ENCODE measurements at places on chromosomes 6 and 20.

- H3K36me3 ChIP-seq = no peaks in the 10 kb centered on the region
- H3K4me1 ChIP-seq = no peaks in the 10 kb centered on the region
- no peak overlapping the region for H3K4me3 ChIP-seq
- no peaks in the 10 kb centered on the region for H3K27me3 ChIP-seq
Measured at GRCh38 chr20:16392346-16392745, 180.9 kb downstream of the KIF16B start.

GRCh38 chr6:99378636-99379035 is 15.4 kb downstream of the COQ3 start:
- H3K27ac ChIP-seq = no peak overlapping the region
- H3K36me3 ChIP-seq = no peaks in the 10 kb centered on the region
- DNase-seq = no peak
- H3K4me3 ChIP-seq = no peak overlapping the region
- H3K4me1 ChIP-seq = no peaks in the 10 kb centered on the region

DNA sequence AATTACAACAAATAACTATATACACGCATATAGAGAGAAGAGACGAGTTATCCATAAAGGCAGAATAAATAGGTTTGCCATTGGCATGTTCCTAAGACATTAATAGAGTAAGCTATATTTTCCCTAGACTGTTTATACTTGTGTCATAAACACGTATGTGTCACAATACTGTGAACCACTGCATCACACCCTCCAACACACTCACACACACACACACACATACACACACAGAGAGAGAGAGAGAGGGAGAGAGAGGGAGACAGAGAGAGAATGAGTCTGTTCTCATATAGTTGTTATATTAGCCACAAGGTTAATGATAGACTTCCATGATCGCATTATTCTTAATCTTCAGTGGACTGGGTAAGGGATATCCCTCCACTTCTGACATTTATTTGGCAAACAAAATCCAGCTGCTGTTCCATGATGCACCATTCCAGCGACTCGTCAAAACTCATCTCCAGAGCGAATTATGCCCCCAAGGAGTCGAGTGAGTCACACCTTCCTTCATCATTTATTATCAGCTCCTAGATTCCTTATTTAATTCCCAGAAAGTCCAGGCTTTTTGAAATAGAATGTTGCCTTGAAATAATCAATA is 82.8 kb upstream of the HIVEP1 start:
- no peaks in the 10 kb centered on the region for H3K36me3 ChIP-seq
- H3K4me3 ChIP-seq = no peak overlapping the region
- H3K27me3 ChIP-seq = no peaks in the 10 kb centered on the region
- H3K27ac ChIP-seq = no peak overlapping the region

DNA sequence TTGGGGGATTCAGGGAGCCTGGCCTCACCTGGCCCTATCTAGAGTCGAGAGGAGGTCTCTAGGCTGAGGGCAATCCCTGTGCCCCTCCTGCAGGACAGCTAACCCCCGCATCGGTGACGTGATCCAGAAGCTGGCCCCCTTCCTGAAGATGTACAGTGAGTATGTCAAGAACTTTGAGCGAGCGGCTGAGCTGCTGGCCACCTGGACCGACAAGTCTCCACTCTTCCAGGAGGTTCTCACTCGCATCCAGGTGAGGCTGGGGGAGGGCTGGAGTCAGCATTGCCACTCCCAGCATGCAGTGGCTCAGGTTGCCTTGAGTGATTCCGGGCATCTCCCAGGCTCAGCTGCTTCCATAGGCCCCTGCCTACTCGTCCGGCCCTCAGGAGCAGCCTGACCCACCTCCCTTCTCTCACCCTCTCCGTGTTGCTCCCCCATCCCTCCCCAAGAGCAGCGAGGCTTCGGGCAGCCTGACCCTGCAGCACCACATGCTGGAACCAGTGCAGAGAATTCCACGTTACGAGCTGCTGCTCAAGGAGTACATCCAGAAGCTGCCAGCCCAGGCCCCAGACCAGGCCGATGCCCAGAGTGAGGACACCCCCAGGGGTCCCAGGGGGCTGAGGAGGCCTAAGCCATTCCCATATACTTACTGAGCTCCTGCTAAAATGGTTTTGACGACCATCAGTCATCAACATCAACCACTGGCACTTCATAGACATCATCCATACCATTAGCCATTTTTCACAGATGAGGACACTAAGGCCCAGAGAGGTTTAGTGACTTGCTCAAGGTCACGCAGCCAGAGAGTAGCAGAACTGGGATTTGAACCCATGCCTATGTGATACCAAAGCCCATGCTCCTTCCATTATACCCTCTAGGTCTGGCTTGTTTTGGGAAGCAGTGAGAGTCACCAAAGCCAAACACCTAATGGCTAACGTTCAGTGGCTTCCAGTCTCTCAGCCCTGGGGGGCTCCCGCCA is 8.3 kb downstream of the FGD2 start:
- no peaks in the 10 kb centered on the region for H3K36me3 ChIP-seq
- no peaks in the 10 kb centered on the region for H3K27me3 ChIP-seq
- peaks cover 11% of the 10 kb centered on the region for H3K4me1 ChIP-seq
- peak; percentile 39 for DNase-seq
- H3K4me3 ChIP-seq = no peak overlapping the region

DNA sequence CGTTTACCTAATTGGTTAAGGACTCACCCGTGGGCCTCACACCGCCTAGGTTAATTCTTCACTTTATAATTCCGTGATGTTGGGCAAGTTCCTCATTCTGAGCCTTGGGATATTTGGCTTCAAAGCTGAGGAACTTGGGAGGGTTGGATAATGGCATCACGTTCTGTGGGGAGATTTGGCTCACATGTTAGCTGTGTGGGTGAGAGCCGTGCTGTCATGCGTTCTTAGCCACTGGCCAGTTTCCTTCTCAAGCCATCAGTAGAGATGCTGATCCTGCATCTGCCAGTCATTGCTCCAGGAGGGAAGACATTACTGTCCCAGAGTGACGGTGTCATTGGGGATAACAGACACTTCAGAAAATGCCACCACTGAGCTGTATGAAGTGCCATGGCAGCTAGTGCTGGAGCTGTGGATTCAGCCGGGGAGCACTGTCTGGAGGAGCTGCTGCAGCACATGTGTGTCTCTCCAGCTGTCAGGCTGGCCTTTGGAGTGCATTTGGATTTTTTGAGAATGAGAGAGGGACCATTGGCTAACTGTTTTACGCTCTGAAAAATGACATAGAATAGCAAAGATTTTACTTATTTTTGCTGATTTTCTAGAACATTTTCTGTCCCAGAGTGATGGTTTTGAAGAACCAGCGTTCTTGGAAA is 16.5 kb downstream of the IGF2R start:
- no peaks in the 10 kb centered on the region for H3K27me3 ChIP-seq
- DNase-seq = no peak
- no peak overlapping the region for H3K27ac ChIP-seq
- no peaks in the 10 kb centered on the region for H3K36me3 ChIP-seq

GRCh38 chr6:37688078-37688850 is 9.4 kb downstream of the MDGA1 start:
- peaks cover 11% of the 10 kb centered on the region for H3K27me3 ChIP-seq
- no peak for DNase-seq
- no peak overlapping the region for H3K4me3 ChIP-seq

DNA sequence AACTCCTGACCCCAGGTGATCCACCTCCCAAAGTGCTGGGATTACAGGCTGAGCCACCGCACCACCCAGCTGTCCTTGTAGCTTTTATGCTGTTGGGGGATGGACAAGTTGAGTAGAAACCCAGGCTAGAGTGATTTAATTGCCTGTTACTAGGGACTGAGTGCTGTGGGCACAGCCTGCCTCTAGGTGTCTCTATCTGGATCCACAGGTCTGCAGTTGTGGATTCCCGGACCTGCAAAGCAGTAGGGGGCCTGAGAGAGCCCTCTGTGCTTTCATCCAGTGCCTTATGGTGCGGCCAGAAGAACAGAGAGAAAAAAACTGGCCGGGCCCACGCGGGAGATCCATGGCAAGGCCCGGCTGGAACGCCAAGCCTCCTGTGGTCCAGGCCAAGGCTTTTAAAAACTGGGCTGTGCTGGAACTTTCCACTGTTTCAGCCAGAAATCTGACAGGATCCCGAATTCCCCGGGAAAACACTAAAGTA is 5.2 kb downstream of the SIRPA start:
- no peak overlapping the region for H3K4me3 ChIP-seq
- no peak overlapping the region for H3K27ac ChIP-seq
- no peaks in the 10 kb centered on the region for H3K36me3 ChIP-seq
- peaks cover 8% of the 10 kb centered on the region for H3K27me3 ChIP-seq
- no peak for DNase-seq
- no peaks in the 10 kb centered on the region for H3K4me1 ChIP-seq

Data from CD8-positive, alpha-beta memory T cell (primary cell).